CD8-positive, alpha-beta T cell (primary cell): ENCODE measurements at places on chromosomes 11 and 22.

GRCh38 chr11:68436985-68437926 is 23.3 kb upstream of the PPP6R3 start:
- no peak for DNase-seq

DNA sequence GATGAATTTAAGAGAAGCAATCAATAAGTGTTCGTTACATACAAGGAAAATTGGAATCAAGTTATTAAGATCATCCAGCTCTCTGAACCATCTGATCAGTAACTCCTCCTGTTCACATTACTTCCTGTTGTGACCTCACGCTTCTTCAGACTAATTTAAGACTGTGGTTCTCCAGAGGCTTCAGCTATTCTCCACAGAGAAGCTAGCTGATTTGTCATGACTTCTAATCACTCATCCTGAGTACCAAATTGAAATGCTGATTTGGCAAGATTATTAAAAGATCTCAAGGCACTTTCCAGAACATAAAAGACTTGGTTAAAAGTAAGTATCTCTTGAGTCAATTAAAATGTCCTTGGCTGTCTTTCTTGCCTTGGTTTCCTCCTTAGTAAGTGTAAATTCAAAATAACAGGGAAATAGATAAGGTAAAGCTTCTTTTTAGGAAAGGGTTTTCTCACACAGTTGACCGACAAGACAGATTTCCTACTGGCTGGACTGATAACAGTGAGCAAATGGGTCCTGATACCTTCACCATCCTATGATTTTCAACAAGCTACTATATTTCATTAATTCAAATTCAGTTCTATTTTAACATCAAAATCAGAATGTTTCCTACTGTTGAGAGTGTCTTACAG is 38.5 kb downstream of the GAB2 start:
- DNase-seq = no peak

- peak; percentile 70 for DNase-seq
These were observed 3.1 kb upstream of the COMMD9 start for GRCh38 chr11:36292311-36292722.

- no peak for DNase-seq
These were observed 7.3 kb downstream of the ASCL2 start for GRCh38 chr11:2263071-2263565.

DNA sequence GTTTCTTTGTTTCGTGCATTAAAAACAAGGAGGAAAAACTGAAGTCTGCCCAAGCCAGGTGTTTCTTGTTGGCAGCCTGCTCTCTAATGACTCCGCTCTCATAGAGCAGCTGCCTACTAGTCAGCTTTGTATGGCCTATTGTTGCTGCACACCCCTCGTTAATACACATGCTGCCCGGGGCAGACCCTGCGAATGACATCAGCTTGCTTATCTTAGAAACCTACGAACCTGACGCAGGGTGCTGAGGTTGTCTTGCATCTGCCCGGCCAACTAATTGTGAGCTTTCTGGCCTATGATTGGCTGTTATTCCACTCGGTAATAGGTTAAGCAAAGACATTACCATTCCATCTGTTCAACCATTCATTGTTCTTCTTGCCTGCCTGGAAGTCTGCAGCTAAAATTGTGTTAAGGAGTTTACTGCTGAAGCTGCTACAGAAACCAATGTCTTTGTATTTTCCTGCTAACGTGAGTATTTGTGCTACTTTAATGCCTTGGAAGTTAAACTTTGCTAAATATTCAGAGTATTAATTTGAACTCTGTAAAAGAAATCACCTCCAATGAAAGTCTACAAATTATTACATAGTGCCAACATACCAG is 37.5 kb downstream of the ZC3H12C start:
- no peak for DNase-seq

- no peak for DNase-seq
These were observed 15.7 kb downstream of the TSPO start for GRCh38 chr22:43167001-43167589.

- DNase-seq = no peak
These were observed 24.2 kb upstream of the FLI1 start for GRCh38 chr11:128669506-128670270.

GRCh38 chr11:105573091-105573490 is 36.8 kb upstream of the GRIA4 start:
- no peak for DNase-seq

- DNase-seq = no peak
These were observed 251.5 kb upstream of the ISX start for GRCh38 chr22:34814260-34815025.

DNA sequence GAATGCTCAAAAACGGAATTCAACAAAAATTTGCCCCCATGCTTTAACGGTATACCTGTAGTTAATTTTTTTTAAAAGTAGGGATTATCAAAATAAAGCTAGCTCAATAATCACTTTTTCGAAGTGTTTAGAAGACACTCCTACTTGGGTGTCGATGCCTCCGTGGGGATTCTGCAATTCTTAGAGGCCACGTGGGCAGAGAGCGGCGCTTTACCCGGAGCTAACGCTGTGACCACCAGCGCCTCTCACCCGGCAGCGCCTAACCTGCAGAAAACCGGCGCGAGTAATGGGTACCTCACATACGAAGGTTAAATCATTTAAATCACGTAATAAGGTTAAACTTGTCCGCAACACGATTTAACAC is 583 bp downstream of the TAF1D start:
- peak; percentile 38 for DNase-seq

DNA sequence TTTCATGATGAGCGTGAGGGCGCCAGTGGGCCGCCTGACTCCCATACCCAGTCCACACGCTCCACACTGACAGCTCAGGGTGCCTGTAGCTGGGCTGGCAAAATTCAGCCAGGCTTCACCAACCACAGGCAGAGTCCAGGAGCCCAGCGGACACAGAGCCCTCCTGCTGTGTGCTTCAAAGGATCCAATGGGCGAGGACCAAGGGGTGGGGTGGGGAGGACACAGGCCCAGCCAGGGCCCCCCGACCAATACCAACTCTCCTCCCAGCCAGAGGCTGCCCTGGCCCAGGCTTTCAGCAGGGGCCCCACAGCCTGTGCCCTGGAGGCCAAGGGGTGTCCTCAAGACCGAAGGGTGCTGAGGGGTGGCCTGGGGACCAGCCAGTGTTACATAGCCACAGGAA is 336.1 kb downstream of the CTTN start:
- DNase-seq = no peak

- DNase-seq = no peak
These were observed 13.8 kb upstream of the PVALB start for GRCh38 chr22:36830601-36831000.

DNA sequence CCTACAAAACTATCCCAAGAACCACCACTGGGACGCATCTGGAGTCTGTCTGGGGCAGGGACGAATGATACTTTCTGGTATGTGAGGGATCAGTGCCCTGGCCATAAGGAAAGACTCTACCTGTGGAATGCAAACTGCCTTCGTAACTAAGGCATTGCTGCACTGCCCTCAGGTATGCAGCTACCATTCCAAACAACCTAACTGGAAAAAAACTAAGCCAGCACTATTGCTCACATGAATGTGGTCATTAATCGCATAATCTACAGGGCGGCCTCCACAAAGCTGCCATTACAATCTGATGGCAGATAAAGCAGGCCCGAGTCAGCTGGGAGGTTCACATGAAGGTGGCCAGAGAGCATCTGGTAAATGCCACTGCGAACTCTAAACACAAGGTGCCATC is 3.9 kb downstream of the PACSIN2 start:
- DNase-seq = no peak

GRCh38 chr11:67345920-67346819 is 7.2 kb downstream of the POLD4 start:
- no peak for DNase-seq
